ENCODE measurements at places on chromosomes 11 and 22.

DNA sequence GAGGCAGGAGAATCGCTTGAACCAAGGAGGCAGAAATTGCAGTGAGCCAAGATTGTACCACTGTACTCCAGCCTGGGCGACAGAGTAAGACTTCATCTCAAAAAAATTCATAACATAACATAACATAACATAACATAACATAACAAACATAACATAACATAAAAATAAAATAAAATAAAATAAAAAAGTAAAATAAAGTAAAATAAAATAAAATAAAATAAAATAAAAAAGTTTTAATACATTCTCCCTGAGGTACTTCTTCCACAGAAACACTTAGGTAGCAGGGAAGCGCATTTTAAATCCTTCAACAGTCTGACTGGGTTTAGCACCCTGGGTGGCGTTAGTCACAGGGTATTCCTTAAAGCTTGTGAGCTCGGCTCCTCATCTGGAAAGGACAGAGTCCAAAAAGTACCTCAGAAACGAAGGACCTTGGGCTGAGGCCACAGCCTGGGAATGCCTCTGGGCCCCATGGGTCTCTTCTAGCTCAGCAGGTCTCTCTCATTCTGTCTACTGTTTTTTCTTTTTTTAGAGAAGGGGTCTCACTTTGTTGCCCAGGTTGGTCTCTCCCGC, 41.7 kb downstream of the MICAL3 start:
- DNase-seq: no peak

DNA sequence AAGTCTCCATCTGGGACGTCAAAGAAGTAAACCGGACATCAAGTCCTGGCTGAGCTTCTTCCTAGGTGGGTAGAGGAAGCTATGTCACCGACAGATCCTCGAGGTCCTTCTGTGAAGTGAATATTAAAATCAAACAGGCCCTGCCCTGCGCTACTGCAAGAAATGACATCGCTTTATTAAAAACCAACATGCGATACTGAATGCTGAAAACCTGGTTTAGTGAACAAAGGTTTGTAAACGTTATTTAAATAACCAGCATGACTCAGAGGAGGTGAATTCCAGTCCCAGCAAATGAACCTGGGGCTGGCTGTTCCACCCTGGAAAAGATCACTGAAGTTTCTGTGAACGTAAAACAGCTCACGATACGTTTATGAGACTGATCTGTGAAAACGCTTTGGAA, 645 bp downstream of the RTCB start:
- no peak for DNase-seq

- DNase-seq: no peak
These were observed at the start of gene KCNJ11 for GRCh38 chr11:17388609-17389210. TSS of gene KCNJ11 (minus strand) at chr11:17388659. CDS start at chr11:17388091, 568 bp downstream.

DNA sequence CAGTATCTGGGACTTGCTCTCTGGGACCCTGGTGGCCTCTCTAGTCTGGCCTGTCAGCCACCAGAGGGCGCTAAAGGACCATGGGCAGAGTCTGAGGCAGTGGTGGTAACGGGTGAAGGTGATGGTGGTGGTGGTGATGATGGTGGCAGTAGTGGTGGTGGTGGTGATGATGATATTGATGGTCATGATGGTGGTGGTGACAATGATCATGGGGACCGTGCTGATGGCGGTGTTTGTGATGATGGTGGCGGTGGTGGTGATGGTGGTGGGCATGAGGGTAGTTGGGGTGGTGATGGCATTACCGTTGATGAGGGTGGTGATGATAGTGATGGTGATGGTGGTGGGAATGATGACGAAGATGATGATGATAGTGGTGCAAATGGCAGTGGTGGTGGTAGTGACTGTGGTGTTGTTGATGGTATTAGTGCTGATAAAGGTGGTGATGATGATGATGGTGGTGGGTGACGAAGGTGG, 16.0 kb downstream of the TRPM5 start:
- DNase-seq: peak; percentile 85

DNA sequence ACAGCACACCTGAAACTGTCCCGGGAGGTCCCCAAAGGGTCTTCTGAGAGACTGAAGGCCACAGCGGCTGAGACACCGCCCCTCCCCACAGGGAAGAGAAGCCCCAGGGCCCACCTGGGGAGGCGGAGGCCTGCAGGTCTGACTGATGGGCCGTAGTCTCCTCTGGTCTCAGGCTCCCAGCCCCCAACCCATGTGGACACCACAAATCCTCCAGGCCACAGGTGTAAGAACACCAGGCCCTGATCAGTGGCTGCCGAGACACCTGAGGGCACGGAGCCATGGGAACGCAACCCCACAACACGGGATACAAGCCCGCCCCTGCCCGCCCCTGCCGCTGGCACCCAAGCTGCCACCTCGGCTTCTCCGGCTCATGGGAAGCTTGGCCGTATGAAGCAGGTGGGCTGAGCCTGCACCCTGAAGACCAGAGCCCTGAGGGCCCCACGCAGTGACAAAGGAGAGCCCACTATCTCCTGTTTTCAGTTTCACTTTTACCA, 46.3 kb downstream of the BRD1 start:
- DNase-seq: no peak

DNA sequence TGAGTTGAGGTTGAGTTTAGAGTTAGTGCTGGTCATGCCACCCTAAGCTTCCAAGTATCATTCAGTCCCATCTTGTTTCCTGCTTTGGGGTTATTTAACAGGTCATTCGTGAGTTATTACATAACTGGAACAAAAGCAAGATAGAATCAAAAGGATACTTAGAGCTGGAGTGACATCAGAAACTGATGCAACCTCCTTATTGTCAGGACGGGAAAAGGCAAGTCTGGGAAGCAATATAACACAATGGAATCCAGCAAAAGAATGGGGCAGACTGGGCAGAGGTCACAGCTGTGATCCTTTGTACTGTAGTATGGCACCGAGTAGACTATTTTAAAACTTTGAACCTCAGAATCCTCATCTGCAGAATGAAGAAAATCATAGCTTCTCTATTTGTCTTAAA, 4.4 kb upstream of the PRSS23 start:
- no peak for DNase-seq

- no peak for DNase-seq
These were observed 39.1 kb upstream of the SHISAL1 start for GRCh38 chr22:44351685-44352377.

- DNase-seq: no peak
These were observed 54.7 kb upstream of the OPCML start for GRCh38 chr11:133586903-133587517.

DNA sequence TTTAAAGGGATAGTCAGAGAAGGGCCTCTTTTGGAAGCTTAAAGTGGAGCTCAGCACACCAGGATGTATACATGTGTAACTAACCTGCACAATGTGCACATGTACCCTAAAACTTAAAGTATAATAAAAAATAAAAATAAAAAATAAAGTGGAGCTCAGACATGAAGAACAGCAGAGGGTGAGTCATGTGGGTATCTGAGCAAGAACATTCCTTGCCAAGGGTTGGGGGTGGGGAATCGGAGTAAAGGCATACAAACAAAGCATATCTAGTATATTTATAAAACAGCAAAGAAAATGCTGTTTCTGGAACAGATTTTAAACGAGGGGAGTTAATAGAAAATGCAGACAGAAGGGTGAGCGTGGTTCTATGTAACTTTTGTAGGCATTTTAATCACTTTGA, 562.6 kb upstream of the ANO3 start:
- no peak for DNase-seq

DNA sequence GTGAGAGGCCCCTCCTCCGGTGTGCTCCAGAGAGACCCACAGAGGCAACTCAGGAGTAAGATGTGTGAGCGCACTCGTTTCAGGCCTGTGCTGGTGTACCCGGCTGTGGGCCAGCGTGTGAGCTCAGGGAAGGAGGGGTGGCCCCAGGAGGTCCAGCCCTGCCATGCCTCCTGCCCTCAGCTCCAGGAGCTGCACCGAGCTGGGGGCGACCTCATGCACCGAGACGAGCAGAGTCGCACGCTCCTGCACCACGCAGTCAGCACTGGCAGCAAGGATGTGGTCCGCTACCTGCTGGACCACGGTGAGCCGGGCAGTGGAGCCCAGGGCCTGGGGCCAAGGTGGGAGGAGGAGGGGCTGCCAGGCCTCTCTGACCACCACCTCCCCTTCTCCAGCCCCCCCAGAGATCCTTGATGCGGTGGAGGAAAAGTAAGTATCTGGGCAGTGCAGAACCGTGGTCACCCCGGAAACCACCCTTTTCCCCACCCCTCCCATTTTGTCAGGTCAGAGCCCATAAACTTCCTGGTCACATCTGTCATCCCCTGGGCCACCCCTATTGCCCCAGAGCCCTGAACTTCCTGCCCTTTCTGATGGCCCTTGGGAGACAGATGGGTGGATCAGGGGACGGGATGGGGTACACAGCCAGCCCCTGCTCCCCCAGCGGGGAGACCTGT, 2.5 kb upstream of the MDK start:
- no peak for DNase-seq

GRCh38 chr11:16070573-16070972, 285.8 kb downstream of the SOX6 start:
- no peak for DNase-seq

- DNase-seq: no peak
These were observed 304.6 kb downstream of the OPCML start for GRCh38 chr11:133227632-133228111.

- DNase-seq: no peak
These were observed 652.1 kb downstream of the NELL1 start for GRCh38 chr11:21321530-21321929.

- no peak for DNase-seq
These were observed 61.9 kb downstream of the MTNR1B start for GRCh38 chr11:93031386-93031785.

GRCh38 chr22:29883775-29884097, 762 bp downstream of the MTMR3 start:
- no peak for DNase-seq

- DNase-seq: no peak
These were observed 81.9 kb downstream of the RAB30 start for GRCh38 chr11:82989628-82990404.

- DNase-seq: no peak
These were observed 314.6 kb downstream of the BLID start for GRCh38 chr11:121801394-121801748.

- DNase-seq: no peak
These were observed 18.5 kb downstream of the DHCR7 start for GRCh38 chr11:71429701-71430100.

GRCh38 chr11:69044111-69045013, 4.4 kb upstream of the TPCN2 start:
- no peak for DNase-seq

DNA sequence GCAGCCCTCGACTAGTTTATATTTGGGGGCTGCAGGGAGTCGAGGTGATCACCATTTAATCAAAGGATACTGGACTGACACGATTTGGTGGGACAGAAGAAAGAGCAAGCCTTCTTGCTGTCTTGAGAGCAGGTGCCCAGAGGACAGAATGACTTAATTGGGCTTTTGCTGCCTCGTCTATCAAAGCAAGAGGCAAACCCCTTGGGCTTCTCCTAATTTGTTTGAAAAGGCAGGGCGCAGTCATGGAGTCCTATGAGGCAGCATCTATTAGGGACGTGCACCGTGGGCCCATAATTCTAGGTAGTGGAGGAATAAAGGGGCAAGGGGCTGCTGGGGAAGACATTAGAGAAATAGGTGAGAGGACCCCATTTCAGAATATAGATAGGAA, 1411.3 kb downstream of the TBC1D22A start:
- no peak for DNase-seq

GRCh38 chr11:127395034-127395433, 394.5 kb upstream of the KIRREL3 start:
- no peak for DNase-seq

DNA sequence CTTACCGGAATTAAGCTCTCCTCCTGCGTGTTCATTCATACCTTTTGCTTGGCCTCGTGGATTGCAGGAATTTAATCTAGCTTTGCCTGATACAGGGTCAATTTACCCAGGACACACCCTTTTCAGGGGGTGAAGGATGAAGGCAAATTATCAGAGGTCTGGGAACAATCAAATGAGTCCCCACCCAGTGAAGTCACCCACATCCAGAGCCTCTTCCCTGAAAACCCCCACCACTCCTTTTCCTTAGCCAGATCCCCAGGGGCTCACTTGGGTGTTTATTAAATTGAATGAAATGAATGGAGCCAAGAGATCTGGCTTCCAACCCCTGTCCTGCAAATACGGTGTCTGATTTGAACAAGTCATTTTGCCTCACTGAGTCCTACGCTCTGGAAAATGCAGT, 31.0 kb upstream of the LIPT2 start:
- no peak for DNase-seq

- DNase-seq: no peak
These were observed 149.2 kb downstream of the MIAT start for GRCh38 chr22:26806445-26807175.

GRCh38 chr11:86249307-86250098, 5.0 kb downstream of the EED start:
- no peak for DNase-seq

DNA sequence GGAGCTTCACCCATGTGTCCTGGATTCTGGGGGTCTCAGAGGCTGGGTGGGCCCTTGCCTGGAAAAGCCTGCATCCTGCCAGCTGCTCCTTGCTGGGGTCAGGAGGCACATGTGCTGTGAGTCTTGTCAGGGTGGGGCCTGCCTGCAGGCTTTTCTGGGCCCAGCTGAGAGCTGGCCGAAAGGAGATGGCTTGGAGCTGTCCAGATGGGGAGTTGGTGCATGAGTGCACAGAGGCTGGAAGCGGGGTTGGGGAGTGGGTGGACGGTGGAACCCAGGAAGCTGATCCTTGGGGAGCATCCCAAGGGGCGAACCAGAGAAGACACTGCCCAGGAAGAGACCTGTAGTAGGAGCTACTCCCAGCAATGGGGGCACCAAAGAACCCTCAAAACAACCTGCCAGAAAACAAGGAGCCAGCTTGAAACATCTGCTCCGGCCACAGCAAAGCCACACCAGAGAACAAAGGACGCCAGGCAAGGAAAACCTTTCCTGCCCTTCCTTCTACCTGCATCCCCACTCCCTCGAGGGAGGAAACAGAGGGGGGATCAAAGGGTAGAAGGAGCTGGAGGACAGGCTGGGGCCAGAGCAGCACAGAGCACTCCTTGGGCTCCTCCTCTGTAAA, 8.2 kb upstream of the KCTD17 start:
- no peak for DNase-seq

DNA sequence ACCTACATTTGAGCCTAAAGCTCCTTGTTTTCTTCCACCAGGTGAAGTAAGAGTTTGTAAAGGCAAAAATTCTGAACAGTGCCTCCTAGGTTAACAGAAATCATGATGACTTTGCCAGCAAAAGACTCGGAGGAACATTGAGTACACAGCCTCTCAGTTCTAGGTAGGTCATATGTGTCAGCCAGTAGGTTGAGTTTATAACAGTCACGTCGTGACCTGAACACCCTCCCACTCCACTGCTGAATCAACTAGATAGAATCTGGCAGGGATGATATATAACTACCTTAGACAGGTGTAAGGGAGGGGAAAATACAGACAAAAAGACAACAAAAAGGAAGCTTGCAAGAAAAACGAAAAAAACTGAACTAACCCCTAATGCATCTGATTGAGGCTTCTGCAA, 12.8 kb upstream of the ASPHD2 start:
- no peak for DNase-seq
